Activated naive CD4-positive, alpha-beta T cell treated with anti-CD3 and anti-CD28 coated beads for 36 hours (primary cell): ENCODE measurements at places on chromosomes 12 and 14. TPM values are rescaled to one million over a fixed set of nuclear protein-coding genes. Genes with fewer than 3 reads are reported as not detected.

Gene CIDEB
- total RNA-seq = 10.9 TPM

Gene FSCB
- total RNA-seq = not detected

Gene GPR137C
- 0.07 TPM for total RNA-seq

Gene DNAI7
- total RNA-seq = 0.10 TPM

Gene LRRC10
- total RNA-seq = not detected

Gene FAM90A1
- total RNA-seq = 0.21 TPM

Gene TSPAN19
- not detected for total RNA-seq

Gene GALNT6
- 5.4 TPM for total RNA-seq

Gene GDF3
- total RNA-seq = not detected

Gene VWF
- total RNA-seq = not detected

Gene LRRC43
- 0.60 TPM for total RNA-seq

Gene PRH2
- total RNA-seq = not detected

Gene KRT72
- total RNA-seq = 2.3 TPM

Gene FITM1
- total RNA-seq = 0.30 TPM

Gene PARP11
- 20.7 TPM for total RNA-seq

Gene FBXW8
- 6.4 TPM for total RNA-seq

Gene PLA2G1B
- not detected for total RNA-seq

Gene MUCL1
- not detected for total RNA-seq

Gene C12orf54
- not detected for total RNA-seq

Gene DIO2
- total RNA-seq = not detected

Gene TMEM63C
- 0.72 TPM for total RNA-seq

Gene PIWIL1
- not detected for total RNA-seq

Gene AMHR2
- not detected for total RNA-seq

Gene NOVA1
- not detected for total RNA-seq

Gene SSPN
- total RNA-seq = not detected

Gene TAS2R30
- total RNA-seq = 1.5 TPM

Gene EML1
- 1.2 TPM for total RNA-seq

Gene ANAPC5
- 117 TPM for total RNA-seq

Gene DGKA
- 331 TPM for total RNA-seq

Gene ADAMTS20
- not detected for total RNA-seq

Gene RIMBP2
- total RNA-seq = not detected

Gene LRTM2
- not detected for total RNA-seq

Gene INTS13
- 42.0 TPM for total RNA-seq

Gene REM2
- 0.69 TPM for total RNA-seq

Gene KCNC2
- not detected for total RNA-seq

Gene TDG
- total RNA-seq = 18.0 TPM

Gene PRPH
- total RNA-seq = not detected

Gene PLXNC1
- 3.6 TPM for total RNA-seq

Gene RIN3
- total RNA-seq = 16.0 TPM

Gene SLC7A7
- total RNA-seq = 1.1 TPM

Gene LBHD2
- total RNA-seq = not detected

Gene TAS2R42
- total RNA-seq = not detected

Gene HSPB8
- not detected for total RNA-seq

Gene DTX3
- total RNA-seq = 15.8 TPM

Gene FAM186B
- not detected for total RNA-seq

Gene GNB3
- 0.48 TPM for total RNA-seq

Gene RPL6
- 2,358 TPM for total RNA-seq

Gene STAB2
- not detected for total RNA-seq
